Mammary epithelial cell (primary cell): ENCODE measurements at places on chromosomes 1 and 21. TPM values are rescaled to one million over a fixed set of nuclear protein-coding genes. Genes with fewer than 3 reads are reported as not detected.

Gene TMED5
- 61.5 TPM for total RNA-seq

Gene LCE1D
- not detected in 2 replicates for total RNA-seq

Gene MROH9
- total RNA-seq, result not detected

Gene KRTAP21-2
- total RNA-seq, result not detected

Gene TFF1
- not detected for total RNA-seq

Gene SPATA45
- total RNA-seq, result not detected in 2 replicates

Gene SEMA4A
- 3.5 TPM for total RNA-seq
